ENCODE measurements at places on chromosomes 13 and 19.

GRCh38 chr19:1094655-1094977 lies 559 bp downstream of the POLR2E start:
- DNase-seq = no peak

- no peak for DNase-seq
These were observed 22.0 kb upstream of the UPF3A start for GRCh38 chr13:114259374-114259773.

GRCh38 chr13:44834404-44834803 lies 154.9 kb downstream of the NUFIP1 start:
- DNase-seq = no peak

- DNase-seq = no peak
These were observed 9.7 kb downstream of the EFNA2 start for GRCh38 chr19:1295169-1296012.

DNA sequence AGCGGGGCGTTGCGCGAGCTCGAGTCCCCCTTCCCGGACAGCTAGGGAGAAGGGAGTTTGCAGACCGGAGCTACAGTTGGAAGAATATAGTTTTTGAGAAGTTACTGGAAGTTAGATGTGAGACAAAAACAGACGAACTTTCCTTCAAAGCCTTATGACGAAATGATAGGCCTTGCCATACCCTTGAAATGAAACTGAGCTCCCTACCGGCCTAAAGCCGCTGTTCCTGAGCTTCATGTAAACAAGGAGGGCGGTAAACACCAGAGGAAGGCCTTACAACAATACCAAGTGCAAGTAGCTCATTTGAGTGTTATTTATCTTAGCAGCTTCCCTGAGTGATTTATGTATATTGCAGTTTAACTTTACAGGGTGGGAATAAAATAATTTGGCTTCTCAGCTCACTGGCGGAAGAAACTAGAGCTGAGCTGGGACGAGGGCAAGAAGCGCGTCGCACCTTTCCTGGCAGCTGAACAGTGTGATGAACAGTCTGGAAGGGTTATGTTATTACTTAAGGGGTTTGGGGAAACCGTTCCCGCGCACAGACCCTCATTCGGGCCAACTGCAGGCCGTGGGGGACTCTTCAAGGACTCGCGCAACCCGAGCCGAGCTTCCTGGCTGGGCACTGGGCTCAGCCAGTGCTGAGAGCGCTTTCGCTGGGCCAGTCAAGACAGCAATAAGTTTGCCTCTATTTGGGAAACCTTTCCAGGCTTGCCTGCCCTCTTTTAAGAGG lies 111.2 kb downstream of the KCNRG start:
- peak; percentile 43 for DNase-seq

DNA sequence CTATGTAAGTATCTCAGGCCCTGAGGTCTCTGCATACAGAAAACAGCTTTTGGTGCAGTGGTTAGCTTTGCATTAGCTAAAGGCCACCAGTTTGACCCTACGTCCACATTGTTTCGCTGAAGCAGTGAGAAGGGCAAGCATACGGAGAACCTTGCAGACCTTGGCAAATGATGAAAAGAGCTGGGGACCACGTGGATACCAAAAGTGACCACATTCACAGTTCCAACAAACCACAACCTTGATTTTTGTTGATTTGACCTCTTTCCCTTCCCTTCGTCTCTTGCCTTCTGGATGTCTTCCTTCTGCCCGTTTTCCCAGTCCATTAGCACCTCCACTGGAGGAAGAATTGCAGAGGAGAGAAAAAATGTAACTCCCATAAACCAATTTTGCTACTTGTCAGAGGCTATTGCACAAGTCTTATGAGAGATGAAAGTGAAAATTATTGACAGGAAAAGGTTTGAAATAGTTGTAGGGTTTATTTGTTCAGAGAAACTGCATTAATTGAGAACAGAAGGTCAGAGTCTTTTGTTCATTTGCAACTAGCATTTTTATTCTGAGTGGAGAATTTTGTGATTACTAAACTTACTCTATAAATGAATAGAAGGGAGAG lies 293.9 kb upstream of the HTR2A start:
- no peak for DNase-seq

DNA sequence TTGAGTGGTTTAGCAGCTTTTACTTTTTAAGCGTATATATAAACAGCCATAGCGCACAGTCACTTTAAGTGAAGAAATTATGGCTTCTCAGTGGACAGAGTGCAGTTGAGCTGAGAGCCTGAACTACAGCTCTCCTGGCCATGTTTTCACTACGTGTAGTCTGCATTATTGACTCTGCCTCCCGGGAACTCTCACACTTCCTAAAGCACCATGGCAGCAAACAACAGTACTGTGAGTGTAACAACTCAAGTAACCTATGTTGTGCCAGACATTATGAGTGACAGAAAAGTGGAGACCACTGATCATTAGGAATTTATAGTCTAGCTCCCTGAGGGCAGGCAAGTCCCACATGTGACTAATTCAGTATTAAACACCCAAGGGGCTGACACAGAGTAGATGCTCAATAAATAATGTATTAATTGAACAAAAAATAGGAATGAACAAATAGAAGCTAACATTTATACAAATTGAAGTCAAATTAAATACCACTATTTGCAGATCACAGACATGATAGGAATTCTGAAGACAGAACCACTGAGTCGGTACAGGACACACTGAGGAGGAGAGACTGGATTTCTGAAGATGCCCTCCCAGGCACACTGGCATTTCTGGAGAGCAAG lies 19.7 kb downstream of the EFNB2 start:
- DNase-seq = no peak

- DNase-seq = no peak
These were observed 27.1 kb downstream of the ONECUT3 start for GRCh38 chr19:1780272-1780958.

DNA sequence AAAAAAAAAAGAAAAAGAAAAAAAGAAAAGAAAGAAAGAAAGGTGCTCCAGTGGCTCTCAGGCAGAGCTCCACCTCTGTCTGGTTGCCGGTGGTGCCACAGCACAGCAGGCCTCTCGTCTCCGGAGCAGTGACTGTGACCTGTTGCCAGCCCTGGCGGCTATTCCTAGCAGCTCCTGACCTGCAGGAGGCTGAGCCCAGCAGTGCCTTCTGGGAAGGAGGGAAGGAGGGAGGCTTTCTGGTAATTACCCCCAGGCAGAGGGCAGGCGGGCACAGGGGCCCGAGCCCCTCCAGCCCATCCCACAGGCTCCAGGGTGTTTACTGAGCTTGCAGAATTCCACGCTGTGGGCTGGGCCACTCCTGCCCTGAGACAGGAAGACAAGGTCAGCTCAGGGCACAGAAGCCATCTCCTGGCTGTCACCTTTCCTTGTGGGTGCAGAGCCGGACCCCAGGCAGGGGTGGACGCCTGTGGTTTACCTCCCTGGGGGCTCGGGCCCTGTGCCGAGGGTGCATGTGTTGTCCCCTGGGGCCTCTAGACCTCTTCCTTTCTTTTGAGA lies 77.9 kb downstream of the GNG7 start:
- DNase-seq = no peak

- DNase-seq = peak; percentile 95
These were observed at the start of gene PPP5C for GRCh38 chr19:46346821-46347571. TSS of gene PPP5C (plus strand) at chr19:46347087. CDS start at chr19:46347097, 10 bp downstream.

- DNase-seq = no peak
These were observed 55.8 kb upstream of the SPATA13 start for GRCh38 chr13:24104723-24105122.

GRCh38 chr19:55336101-55336500 lies 3.6 kb upstream of the KMT5C start:
- no peak for DNase-seq

DNA sequence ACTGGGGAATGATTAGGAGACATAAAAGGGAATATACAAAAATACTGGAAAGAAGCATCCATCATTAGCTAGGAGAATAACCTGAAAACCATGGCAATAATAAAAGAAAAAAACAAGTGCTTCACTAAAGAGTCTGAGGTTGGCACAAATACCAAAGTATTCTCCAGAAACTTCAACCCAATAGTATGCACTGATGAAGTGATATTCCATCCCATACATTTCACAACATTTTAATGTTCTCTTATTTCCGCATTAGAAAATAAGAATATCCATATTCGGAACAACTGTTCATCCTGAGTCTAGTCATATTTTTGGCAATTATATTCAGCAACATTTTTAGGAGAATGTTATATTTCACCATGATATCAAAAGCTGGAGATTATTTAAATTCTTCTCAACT lies 116.2 kb downstream of the POSTN start:
- no peak for DNase-seq

GRCh38 chr13:39336937-39337336 lies 266.1 kb downstream of the LHFPL6 start:
- DNase-seq = no peak

DNA sequence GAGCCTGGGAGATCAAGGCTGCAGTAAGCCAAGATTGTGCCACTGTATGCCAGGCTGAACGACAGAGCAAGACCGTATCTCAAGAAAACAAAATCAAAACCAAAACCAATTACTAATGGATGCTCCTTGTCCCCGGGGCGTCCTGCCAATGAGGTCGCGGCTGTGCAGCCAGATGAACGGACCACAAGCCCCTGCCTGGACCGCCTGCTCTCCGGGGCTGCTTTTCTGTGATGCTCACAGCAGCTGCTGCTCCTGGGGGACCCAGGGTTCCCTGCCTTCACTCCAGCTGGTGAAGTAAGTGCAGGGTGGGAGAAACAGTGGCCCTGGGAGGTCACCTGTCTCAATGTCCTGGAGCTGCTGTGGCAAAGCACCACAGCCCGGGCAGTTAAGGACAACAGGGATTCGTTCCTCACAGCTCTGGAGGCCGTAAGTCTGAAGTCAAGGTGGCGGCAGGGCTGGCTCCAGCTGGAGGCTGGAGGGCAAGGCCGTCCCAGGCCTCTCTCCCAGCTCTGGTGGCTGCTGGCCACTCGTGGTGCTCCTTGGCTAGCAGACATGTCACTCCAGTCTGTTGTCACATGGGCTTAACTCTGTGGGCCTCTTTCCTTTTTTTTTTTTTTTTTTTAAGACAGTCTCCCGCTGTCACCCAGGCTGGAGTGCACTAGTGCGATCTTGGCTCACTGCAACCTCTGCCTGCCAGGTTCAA lies 10.1 kb downstream of the COPE start:
- no peak for DNase-seq

- no peak for DNase-seq
These were observed 11.8 kb downstream of the ZC3H13 start for GRCh38 chr13:46040763-46041162.

DNA sequence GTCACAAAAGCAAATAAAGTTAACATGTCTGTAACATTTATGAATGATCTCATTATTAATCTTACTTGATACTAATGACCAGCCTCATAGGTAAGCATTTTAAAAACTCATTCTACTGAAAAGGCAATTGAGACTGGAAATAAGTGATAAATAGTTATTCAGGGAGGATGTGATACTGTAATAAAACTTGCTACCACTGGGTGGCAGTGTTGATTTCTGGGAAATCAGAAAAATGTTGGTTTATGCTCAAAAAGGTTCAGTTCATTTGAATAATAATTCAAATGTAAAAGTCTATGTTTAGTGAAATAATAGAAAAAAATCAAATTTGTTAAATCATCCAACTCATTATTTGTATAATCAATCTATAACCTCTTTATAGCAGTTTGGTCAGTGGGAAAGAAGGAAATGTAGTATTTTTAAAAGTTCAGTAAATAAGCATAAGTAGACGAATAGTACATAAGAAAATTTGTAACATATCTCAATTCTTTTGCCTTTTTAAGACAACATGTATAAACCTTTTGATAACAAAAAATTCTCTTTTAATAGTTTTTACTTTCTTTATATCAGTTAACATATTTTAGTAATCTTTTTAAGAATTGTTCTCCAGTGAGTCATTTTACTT lies 9.6 kb downstream of the ABHD13 start:
- DNase-seq = no peak

- DNase-seq = peak; percentile 79
These were observed 657 bp downstream of the PLIN3 start for GRCh38 chr19:4866595-4867424.

Measured in femur (tissue), 1 donor.